ENCODE measurements at places on chromosomes 3 and 15.

GRCh38 chr3:89506462-89507103, 399.2 kb downstream of the EPHA3 start:
- no peak for DNase-seq

GRCh38 chr15:48924528-48925393, 39.0 kb downstream of the SHC4 start:
- no peak for DNase-seq

GRCh38 chr15:79724804-79725203, 172.0 kb downstream of the MTHFS start:
- DNase-seq: no peak

GRCh38 chr15:72858205-72858604, 74.6 kb upstream of the ADPGK start:
- DNase-seq: no peak

DNA sequence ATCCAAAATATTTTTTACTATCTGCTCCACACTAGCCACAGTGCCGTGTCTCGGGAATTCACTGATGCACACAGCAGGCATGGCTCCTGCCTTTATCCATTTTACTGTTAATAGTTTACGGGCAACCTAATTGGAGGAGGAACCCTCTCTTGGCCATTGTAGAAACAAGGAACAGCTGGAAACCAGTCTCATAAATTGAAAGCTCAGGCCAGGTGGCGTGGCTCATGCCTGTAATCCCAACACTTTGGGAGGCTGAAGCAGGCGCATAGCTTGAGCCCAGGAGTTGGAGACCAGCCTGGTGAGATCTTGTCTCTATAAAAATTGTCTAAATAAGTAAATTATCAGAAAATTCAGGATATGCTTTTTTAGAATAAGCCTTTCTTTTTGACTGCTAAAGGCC, 39.0 kb downstream of the IL5RA start:
- no peak for DNase-seq

DNA sequence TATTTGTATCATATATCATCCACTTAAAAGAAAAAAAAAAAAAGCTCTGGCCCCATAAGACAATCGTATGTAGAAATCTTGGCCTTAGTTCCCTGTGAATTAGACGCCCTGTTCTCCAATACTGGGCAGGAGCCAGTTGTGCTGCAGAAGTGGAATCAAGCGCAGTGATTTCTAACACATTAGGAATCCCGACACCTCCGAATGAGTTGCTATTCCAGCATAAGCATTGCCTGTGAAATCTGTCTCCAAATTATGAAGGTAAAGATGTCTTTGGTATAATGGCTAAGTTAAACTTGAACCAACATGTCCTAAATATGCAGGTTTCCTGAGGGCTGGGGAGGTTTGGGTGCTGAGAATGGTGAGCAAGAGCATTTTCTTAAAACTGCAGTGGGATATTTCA, 199.4 kb upstream of the ARRDC4 start:
- no peak for DNase-seq

- peak; percentile 93 for DNase-seq
Observed at GRCh38 chr3:81958972-81959640, 197.7 kb upstream of the GBE1 start.

DNA sequence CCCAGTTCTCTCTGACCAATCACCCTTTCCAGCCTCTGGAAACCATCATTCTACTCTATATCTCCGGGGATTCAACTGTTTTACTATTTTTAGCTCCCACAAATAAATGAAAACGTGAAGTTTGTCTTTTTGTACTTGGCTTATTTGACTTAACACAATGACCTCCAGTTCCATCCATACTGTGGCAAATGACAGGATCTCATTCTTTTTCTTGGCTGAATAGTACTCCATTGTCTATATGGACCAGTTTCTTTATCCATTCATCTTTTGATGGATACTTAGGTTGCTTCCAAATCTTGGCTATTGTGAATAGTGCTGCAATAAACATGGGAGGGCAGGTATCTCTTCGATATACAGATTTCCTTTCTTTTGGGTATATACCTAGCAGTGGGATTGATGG, 34.1 kb downstream of the NRROS start:
- no peak for DNase-seq

DNA sequence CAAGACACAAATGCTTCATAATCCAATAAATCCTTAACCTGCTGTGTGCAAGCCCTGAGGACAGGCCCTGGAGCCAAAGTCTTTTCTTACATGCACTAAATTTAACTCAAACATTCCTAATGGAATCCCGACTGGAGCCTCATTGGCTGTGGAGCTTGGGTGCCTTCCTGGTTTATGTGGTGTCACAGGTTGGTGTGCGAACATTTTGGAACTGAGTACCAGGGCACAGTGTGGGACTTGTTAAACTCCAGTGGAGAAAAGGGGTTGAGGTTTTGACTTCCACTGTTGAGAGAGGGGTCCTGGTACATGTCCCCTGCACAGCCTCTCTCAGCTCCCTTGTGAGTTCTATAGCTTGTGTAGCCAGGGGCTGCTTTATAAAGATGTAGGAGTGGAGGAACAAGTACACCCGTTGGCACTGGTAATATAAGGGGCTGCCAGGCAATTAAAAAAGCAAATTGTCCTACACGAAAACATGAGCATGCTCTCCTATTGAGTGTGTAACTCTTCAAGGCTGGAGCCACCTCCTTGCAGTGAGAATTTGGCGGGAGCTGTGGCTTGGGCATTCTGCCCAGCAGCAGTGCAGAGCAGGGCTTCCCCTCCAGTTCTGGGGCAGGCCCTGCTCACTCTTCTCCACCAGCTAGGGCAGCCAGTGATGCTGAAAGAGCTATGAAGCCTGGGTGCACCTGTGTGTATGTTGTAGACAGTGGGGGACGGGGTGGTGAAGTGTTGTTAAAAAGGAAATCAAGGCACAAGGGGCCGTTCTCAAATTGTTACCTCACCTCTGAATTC, 218.1 kb downstream of the CLSTN2 start:
- no peak for DNase-seq

GRCh38 chr15:70156671-70157271, 59.1 kb upstream of the TLE3 start:
- DNase-seq: peak; percentile 59

GRCh38 chr15:65839354-65839901, 29.9 kb upstream of the RAB11A start:
- no peak for DNase-seq

DNA sequence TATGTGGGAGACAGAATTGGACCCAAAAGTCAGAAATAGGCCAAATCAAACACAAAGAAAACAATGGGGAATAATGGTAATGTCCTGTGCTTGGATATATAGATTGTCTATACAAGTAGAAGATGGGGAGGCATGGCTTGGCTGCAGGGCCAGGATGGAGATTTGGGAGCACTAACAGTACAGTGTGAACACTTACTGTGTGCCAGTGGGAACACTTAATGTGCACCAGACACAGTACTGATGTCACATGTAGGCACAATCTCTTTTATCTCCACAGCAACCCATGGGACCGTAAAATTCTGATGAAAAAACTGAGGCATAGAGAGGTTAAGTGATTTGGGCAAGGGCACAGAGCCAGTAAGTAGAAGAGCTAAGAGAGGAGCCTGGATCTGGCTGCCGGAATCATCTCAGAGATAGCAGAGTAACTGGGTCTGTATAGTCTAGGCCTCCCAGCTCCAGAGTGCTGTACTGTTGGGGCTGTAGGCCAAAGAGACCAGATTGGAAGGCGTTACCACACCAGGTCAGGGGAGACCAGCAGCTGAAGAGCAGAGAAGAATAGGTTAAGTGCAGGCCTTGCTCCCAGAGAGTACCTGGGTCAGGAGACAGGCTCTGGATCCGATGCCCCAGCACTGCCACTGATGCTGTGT, 63.3 kb downstream of the RLBP1 start:
- DNase-seq: no peak

DNA sequence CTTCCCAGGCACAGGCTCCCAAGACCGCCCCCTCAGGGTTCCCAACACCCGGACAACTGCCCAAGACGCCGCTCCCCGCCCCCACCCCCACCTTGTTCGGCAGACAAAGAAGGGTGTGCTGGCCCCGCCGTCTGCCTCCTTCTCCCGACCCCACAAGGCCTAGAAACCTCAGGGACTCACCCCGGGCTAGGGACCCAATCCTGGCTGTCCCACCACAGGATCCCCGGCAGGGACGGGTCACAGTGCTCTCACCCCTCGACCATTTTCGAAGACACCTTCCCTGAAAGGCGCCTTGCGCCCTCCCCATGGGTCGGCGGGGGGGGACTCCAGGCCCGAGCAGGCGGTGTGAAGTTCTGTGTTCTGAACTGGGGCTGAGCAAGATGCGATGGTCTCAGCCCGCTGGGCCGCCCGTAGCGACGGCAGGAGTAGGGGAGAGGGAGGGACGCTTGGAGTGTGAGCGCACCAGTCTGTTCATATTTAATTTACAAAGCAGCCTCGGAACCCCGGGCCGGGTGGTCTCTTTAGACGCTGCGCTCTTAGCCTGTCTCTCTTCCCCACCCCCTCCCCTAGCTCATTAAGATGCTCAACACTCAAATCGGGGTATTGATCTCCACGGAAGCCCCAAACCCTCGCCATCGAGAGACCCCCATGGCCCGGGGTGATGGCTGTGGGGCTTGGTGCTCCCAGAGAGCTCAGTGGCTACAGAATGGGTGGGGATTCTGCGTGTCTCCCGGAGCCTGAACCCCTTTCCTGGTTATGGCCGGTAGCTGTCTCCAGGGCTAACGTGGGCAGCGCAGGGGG, 1.4 kb upstream of the ISLR2 start:
- no peak for DNase-seq

DNA sequence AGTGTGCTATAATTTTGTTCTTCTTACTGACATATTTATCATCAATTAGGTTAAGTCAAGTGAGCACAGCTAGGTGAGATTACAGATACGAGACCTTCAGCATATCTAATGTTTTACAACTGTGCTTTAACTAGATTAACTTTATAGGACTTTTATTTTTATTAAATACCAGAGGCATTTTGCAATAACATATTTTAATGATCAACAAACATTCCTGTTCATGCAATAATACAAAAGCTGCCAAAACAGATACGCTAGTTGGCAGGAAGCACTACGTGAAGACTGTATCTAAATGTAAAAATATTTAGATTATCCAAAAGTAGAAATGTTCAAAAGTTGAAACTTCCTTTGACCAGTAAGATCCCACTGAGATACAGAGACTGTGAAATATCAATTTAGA, 139.1 kb downstream of the CBLB start:
- DNase-seq: peak; percentile 23
